ENCODE measurements at places on chromosomes 5 and 9.

DNA sequence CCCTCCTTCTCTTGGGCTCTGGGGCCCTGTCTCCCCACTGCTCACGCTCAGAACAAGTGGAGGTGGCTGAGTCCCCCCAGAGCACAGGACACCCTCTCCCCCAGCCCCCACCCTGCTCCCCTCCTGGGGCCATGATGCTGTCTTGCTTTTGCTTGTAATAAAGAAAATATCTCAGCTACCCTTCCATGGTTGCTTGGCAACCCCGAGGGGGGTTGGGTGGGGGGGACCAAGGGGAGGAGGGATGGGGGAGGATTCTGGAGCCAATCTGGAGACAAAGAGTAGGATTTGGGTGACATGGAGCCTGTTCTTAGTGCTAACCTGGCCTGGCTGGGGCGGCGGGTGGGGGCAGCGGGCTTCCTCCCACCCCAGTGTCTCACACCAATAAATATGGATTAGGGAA is 16.1 kb upstream of the CERCAM start:
- DNase-seq = no peak

- no peak for DNase-seq
Measured at GRCh38 chr5:28544501-28544900, 1506.1 kb upstream of the CDH9 start.

- DNase-seq = no peak
Measured at GRCh38 chr5:73170522-73170921, 2.5 kb upstream of the TMEM174 start.

DNA sequence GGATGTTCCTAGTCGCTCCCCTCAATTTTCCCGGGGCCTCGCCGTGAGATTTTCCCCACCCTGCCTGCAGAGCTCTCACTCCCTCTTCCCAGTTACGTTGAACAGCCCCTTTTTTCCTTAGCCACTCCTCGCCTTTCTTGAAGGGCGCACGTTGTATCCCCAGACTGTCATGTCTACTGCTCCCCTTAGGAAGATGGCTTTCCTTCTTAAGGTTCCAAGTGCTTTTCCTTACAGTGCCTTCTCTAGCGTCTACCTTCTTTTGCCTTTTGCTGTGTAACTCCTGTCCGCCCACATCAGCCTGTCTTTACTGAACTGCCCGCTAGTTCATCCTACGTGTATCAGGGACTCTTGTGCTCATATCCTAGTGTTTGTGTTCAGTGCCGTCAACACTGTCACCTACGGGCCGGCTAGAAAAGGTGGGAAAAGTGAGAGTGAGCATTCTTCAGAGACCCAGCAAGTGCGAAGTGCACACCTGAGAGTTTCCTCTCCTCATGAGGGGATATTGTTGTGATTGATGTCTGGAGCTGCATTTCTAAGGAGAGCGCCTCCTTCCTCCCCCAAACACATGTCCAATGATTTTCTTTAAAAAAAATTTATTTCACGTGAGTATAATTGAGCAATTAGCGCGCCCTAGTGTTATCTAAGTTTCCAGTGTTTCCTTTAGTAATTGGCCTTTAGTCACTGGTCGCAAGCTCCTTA is 764 bp downstream of the CAMLG start:
- DNase-seq = peak; percentile 6

GRCh38 chr5:154753792-154754191 is 1.4 kb upstream of the LARP1 start:
- DNase-seq = no peak

GRCh38 chr5:177313561-177314259 is 2.0 kb upstream of the MXD3 start:
- DNase-seq = no peak

GRCh38 chr9:87359264-87359663 is 138.4 kb upstream of the DAPK1 start:
- no peak for DNase-seq

DNA sequence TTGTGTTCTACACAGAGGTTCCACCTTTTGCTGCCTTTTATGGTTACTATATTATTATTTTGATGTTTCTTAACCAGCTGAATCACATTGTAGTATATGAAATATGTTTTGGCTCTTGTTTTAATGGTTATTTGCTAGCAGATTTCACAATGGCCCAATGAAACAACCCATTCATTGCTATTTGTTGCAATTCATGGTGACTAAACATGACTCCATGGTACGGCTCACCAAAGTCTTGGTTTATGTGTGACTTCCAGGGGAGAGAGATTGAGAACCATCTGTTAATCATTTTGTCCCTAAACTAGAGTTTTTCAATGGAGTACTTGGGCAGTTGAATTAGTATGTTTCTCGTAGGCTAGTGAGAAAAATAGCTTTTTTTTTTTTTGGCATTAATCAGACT is 108.4 kb downstream of the GHR start:
- no peak for DNase-seq

DNA sequence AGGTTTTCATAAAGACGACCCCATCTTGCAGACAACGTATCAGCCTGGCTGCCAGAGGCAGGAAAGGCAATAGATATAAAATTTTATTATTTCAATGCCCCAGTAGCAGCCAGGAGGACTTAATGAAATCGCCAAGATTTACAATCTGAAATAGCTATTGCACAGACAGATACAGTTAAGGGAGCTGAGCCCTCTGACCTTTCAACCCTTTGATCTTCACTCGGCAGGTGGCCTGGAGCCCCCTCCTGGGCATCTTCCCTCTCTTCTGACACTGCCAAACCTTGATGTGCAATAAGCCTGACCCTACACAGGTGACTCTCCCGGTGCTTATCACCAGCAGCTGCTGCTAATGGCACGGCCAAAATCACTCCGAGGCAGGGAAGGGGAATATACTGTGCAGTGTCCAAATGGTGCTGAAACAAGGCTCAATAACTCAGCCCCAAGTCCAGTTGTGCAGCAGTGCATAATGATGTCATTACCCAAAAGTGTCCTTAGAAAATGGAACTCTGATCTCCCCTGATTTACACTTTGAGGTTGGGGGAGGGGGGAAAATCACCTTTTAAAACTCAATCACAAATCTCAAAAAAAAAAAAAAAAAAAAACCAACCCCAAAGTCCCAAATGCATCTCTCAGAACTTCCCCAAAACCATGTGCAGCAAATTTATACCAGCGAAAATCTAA is 242.0 kb downstream of the CRB2 start:
- DNase-seq = no peak

DNA sequence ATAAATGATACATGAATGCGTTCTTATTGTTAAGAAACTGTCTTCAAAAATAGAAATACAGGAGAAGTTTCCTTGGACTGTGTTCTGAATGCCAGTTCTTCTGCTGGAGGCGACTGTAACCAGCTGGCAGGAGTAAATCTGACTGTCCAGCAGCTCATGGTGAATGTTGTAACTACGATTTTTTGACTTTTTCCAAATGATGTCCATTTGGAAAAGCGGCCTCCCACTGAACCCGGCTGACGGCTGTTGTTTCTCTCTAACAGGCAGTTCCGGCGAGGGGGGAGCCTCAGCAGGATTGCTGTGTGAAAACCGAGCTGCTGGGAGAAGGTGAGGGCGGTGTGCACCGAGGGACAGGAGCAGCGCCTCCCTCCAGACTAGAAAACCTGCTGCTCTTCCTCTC is 91.9 kb downstream of the EHMT1 start:
- no peak for DNase-seq

DNA sequence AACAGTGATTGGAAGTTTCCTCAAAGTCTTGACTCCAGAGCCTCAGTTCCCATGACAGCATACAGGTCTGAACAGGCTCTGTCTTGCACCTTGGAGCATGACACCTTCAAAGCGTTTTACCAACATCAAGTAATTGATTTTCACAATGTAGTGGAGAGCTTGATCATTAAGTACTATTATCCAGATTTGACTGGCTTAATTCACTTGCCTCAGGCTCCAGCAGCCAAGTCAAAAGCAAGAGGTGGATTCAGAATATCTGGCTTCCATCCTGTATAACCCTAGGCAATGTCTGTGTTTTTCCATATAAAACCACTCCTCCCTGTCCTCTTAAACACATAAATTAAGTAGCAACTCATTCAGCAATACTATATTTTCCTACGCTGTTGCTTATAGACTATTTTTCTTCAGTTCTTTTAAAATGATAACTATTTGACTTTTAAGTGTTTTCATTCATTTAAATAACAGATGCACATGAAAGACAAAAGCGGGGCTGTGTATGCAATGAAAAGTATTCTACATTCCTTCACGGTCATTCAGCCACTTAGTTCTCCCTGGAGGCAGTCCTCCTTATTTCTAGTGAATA is 150.8 kb upstream of the RANBP3L start:
- DNase-seq = no peak

- no peak for DNase-seq
Measured at GRCh38 chr5:151075698-151076331, 5.0 kb downstream of the TNIP1 start.

GRCh38 chr9:75889977-75890471 is 449 bp upstream of the PCSK5 start:
- DNase-seq = no peak

GRCh38 chr9:2489838-2490314 is 131.7 kb upstream of the VLDLR start:
- DNase-seq = no peak

DNA sequence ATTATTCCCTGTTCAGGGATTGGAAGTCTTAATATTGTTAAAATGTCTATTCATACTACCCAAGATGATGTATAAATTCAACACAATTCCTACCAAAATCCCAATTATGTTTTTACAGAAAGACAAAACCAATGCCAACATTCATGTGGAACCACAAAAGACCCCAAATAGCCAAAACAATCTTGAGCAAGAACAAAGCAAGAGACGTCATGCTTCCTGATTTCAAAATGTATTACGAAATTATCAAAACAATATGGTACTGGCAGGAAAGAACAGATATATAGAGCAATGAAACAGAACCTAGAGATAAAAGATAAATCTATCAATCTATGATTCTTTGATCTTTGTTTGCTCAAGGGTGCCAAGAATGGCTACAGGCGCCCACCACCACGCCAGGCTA is 237.9 kb downstream of the TAF11L14 start:
- no peak for DNase-seq

All from activated effector memory CD4-positive, alpha-beta T cell treated with Interleukin-2 at 50 U/mL for 16 hours (primary cell).